ENCODE measurements at places on chromosomes 13 and 19. TPM values are rescaled to one million over a fixed set of nuclear protein-coding genes. Genes with fewer than 3 reads are reported as not detected.

COX7A1 gene
- 8.3 TPM for total RNA-seq

CTXN1 gene
- 2.5 TPM for total RNA-seq

CRLF1 gene
- total RNA-seq = 9.5 TPM

CDX2 gene
- not detected for total RNA-seq

All from smooth muscle cell of trachea (primary cell).